ENCODE measurements at places on chromosomes 6 and 20.

DNA sequence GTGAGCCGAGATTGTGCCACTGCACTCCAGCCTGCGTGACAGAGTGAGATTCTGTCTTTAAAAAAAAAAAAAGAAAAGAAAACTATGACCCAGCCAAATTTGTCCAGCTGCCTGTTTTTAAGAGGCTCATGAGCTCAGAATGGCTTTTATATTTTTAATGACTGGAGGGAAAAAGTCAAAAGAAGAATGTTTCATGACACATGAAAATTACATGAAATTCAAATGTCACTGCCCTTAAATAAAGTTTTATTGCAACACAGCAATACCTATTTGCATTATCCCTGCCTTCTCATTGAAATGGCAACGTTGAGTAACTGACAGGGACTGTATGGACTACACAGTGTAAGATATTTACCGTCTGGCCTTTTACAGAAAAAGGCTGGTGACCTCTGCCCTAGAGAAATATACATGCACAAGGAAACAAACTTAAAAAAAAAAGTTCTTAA is 11.4 kb downstream of the SENP6 start:
- no peak for DNase-seq

- DNase-seq, result no peak
Measured at GRCh38 chr6:14178083-14178445, 60.5 kb downstream of the CD83 start.

DNA sequence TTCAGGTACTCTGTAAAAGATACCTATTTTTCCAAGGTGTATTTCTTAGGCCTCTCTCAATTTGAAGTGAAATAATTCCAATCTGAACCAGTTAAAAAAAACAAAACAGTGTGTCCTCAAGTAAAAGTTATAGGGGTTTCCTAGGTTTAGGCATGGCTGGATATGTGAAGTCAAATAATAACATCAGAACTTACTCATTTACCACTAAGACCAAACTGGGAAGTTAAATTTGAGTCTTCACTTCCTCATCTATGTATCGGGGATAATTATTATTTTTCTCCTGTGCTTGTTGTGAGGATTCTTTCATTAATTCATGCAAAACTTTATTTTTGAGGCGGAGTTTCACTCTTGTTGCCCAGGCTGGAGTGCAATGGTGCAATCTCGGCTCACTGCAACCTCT is 86.2 kb upstream of the PTPRK start:
- no peak for DNase-seq

- no peak for DNase-seq
Measured at GRCh38 chr20:48777005-48777404, 50.8 kb downstream of the PREX1 start.

All from pancreas (tissue), 10 donors.